ENCODE measurements at places on chromosomes 4 and X.

- DNase-seq, result no peak
Measured at GRCh38 chr4:26496207-26496783, 6.0 kb upstream of the CCKAR start.

DNA sequence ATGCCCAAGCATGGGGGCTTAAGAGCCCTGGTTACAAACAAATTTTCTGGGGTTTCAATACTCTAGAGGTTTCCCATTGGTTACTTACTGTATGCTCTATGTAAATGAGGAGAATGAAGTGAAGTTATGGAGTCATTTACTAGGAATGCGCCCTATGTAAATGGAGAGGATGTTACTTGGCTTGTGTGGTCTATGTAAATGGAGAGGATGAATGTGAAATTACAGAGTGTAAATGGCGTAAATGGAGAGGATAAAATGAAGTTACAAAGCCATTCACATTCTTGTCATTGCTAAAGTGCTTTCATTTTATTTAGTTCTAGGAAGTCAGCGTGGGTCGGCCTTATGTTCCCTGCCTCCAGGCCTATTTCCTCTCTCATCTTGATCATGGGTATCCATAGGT is 810.5 kb upstream of the ADGRL3 start:
- DNase-seq, result no peak

- DNase-seq, result no peak
Measured at GRCh38 chr4:82097504-82097903, 276.3 kb downstream of the HNRNPD start.

DNA sequence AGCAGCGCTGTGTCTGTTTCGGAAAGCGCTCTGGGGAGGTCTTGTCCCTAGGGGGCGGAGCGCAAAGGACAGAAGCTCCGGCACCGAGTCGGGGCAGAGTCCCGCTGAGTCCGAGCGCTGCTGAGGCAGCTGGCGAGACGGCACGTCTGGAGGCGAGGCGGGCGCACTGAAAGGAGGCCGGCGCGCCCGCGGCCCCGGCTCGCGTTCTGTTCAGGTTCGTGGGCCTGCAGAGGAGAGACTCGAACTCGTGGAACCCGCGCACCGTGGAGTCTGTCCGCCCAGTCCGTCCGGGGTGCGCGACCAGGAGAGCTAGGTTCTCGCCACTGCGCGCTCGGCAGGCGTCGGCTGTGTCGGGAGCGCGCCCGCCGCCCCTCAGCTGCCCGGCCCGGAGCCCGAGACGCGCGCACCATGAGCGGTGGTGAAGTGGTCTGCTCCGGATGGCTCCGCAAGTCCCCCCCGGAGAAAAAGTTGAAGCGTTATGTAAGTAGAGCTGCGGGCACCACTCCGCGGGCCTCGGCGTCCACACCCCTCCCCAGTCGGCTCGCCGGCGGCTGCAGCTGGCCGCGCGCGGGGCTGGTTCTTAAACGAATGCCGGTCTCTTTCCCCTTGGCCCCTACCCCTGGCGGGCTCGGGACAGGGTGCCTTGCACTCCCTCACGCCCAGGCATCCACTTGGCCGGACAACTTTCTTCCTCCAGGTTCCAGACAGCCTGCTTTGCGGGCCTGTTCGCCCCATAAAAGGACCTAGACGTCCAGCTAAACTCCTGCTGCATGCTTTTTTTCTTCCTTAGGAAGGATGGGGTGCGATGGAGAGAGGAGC is at the start of gene GAB1:
GAB1 (plus strand) TSS at position 96 of the 819 bp plus-strand sequence; CDS start at position 409, 313 bp downstream.
- peak; percentile 85 for DNase-seq

GRCh38 chr4:24024605-24025004 is 134.8 kb upstream of the PPARGC1A start:
- DNase-seq, result no peak

DNA sequence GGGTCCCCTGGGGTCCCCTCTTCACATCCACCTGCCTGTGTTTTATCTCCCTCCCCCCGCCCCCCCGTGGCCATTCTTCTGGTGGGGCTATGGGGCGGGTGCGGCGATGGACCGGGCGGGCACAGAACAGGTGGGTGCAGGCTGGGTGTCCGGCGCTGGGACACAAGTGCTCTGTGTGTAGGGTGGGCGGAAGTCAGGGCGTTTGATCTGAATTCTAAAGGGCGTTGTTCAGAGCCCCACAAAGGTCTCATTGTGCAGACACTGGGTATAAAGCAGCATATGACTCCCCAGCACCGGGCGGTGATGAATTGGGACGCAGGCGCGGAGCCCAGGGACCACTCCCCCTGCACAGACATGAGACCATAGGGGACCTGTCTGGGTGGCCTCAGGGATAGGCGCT is at the start of gene GJB1:
GJB1 (plus strand) TSS at position 296 of the 400 bp plus-strand sequence. CDS start 484 bp downstream, outside the sequence.
- DNase-seq, result no peak

DNA sequence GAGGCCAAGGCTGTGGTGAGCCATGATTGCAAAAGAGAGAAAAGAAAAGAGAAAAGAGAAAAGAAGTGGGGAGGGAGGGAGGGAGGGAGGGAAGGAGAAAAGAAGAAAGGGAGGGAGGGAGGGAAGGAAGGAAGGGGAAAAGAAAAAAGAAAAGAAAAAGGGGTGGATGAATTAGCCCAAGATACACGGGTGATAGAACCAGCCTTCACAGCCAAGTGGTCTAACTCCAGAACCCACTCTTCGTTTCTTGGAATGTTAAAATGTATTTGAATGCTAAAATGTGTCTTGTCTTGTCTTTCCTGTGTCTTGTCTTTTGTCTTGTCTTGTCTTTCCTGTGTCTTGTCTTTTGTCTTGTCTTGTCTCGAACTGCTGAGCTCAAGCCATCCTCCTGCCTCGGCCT is 13.1 kb downstream of the CCNQ start:
- no peak for DNase-seq

GRCh38 chrX:53088136-53088974 is 5.6 kb upstream of the KANTR start:
- peak; percentile 55 for DNase-seq

- no peak for DNase-seq
Measured at GRCh38 chr4:30295652-30296051, 424.5 kb upstream of the PCDH7 start.

DNA sequence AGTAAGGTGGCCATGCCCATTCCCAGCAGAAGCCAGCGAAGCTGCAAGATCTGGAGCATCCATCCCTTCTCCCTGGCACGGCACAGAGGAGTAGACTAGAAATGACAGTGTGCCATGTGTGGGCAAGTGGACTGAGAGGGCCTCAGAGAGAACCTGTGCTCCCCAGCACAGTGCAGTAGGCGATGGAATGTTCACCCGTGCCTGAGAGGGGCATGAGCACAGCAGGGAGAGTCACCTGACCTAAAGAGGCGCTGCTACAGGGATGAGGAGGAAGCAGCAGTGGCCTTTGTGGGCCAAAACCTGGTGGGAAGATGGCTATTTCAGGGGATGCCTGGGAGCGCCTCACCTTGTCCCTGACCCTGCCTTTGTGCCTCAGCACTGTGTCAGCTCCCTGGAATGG is 8.0 kb upstream of the CDKN2AIP start:
- DNase-seq, result no peak

DNA sequence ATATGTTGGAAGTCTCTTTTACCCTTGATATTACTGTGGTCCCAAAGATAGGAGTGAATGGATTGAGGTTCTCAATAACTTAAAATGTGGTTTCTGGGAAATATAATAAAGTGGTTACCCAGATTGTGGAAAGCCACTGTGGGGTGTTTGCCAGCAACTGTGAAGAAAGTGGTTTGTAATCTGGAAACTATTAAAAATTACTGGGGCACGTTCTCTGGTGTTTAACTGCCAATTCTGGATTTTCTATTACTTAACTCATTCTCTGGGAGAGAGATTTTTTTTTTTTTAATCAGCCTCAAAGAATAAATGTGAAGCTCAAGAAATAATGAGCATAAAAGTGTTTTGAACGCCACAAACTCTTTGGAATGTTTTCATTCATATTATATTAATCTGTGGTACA is 4.9 kb upstream of the CXCL6 start:
- DNase-seq, result no peak

- DNase-seq, result peak; percentile 10
Measured at GRCh38 chr4:42627885-42628646, 28.8 kb downstream of the ATP8A1 start.

- no peak for DNase-seq
Measured at GRCh38 chr4:109462802-109463201, 29.2 kb downstream of the SEC24B start.

- DNase-seq, result no peak
Measured at GRCh38 chr4:104425948-104426347, 68.7 kb downstream of the CXXC4 start.

- no peak for DNase-seq
Measured at GRCh38 chrX:43176686-43177085, 398.7 kb upstream of the PPP1R2C start.

DNA sequence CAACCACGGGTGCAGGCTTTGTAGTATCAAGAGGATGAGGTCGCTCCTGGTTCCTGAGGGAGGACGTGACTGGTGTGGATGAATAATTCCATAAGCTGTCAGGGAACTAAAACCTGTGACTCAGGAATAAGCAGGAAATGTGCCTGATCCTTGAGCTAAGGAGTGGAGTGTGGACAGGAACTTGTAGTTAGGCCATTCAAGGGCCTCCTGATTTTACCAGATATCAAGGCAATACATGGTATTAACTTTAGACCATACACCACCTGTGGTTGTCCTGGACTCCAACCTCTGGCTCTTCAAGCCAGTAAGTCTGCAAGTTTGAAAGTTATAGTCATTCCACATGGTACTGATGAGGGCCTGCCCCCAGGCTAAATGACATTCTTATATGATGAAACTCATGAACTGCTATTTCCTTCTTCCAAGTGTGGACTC is 12.1 kb upstream of the ING2 start:
- DNase-seq, result no peak

DNA sequence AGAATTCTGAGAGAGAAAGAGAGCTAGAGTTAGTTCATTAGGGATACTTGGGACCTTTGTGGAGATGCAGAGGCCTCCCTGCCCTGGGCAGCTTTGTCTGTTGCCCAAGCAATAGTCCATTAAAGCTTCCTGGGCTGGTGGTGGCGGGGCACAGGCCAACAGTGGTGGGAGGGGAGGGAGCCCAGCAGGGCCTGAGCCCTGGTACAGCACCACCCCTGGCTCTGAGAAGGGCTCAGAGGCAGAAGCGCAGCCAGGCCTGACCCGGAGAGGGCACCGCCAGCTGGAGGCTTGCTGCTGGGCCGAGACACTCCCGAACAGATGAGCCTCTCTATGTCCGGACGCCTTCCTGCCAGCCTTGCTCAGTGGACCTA is 65.3 kb downstream of the EFNB1 start:
- no peak for DNase-seq

DNA sequence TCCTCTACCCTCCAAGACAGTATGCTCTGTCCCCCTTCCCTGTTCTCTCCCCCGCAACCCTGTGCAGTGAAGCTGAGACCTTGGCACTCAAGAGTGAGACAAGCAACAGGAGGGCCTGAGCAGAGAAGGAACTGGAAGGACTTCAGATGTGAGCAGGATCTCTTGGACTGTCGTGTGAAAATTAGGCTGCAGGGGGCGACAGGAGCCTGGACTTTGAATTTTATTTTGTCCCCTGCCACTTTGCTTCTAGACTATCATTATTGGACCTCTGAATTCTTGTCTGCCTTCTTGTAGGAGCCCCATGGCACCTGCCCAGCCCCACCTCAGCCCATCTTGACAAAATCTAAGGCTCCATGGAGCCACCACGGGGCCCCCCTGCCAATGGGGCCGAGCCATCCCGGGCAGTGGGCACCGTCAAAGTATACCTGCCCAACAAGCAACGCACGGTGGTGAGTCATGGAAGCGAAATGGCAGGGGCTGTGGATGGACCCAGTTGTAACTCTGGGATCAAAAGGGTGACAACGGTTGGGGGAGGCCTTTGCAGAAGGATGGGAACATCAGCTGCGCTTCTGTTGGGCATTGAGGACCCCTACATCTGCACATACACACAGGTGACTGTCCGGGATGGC is 1.7 kb downstream of the ARAF start:
- peak; percentile 75 for DNase-seq

DNA sequence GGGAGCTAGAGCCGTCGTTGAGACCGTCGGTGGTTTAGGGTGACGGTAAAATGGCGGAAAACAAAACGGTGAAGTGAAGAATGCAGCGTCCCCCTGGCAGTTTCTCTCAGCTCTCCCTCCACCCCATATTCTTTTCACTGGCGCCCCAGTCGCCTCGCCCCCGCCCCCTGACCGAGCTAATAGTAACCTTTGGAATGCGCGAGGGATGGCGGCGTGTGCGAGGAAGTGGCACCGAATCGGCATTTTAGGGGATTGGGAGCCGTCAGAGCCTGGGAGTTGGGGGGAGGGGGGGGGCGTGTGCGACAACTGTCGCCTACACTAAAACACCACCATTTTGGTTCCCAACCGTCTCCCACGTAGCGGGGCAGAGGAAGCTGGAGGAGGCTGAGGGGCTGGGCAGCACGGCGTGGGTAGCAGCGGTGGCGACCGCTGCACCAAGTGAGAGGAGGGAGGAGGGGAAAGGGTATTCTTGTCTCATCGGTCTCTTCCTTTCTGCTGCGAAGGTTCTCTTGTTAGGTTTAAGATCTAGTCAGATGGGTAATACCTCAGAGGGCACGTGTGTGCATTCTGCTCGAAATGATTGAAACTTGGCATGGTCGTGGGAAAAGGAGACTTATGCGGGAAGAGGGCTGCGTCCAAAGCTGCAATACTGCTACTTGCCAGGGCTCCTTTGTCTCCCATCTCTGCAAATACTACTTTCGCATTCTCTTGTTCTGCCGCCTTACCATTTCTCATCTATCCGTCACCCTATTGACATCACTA is 840 bp downstream of the ZNF711 start:
- peak; percentile 36 for DNase-seq

GRCh38 chr4:145308598-145308997 is 128.2 kb upstream of the OTUD4 start:
- no peak for DNase-seq

DNA sequence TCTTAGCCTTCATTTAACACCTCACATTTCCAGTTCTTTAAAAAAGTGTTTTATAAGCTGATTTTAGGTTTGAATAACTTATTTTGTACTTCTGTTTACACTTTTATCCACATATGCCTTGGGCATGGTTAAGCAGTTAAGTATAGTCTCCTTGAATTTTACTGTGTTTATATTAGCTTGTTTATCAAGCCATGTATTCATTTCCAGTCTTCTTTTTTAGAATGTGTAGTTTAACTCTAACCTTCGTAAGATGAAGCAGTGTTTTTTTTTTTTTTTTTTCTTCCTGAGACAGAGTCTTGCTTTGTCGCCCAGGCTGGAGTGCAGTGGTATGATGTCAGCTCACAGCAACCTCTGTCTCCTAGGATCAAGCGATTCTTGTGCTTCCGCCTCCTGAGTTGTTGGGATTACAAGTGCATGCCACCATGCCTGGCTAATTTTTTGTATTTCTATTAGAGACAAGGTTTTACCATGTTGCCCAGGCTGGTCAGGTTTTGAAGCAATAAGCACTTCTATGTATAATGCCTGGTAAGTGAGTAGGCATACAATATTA is 42.5 kb downstream of the BMP2K start:
- no peak for DNase-seq

- no peak for DNase-seq
Measured at GRCh38 chrX:150080497-150080896, 142.2 kb upstream of the EOLA2 start.

DNA sequence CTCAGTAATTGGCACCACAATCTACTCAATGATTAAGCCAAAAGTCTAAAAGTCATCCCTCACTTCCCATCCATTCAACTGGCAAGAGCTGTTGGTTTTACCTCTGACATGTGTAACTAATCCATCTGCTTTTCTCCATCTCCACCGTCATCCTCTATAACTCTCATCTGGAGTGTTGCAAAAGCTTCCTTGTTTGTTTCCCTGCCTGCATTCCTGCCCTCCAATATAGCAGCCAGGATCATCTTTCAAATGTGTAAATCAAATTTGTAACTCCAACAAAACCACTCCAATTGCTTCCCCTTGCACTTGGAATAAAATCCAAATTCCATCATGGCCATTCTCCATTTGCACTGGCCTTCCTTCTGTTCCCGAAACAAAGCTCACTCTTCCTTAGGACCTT is 4.3 kb upstream of the PLAC8 start:
- no peak for DNase-seq
